ENCODE measurements at places on chromosomes 6 and 20.
A peak's percentile ranks its signal among the peaks of the same experiment; 100 is the strongest.

- DNase-seq = no peak
Observed at GRCh38 chr20:32155017-32155981, 45.8 kb downstream of the TM9SF4 start.

DNA sequence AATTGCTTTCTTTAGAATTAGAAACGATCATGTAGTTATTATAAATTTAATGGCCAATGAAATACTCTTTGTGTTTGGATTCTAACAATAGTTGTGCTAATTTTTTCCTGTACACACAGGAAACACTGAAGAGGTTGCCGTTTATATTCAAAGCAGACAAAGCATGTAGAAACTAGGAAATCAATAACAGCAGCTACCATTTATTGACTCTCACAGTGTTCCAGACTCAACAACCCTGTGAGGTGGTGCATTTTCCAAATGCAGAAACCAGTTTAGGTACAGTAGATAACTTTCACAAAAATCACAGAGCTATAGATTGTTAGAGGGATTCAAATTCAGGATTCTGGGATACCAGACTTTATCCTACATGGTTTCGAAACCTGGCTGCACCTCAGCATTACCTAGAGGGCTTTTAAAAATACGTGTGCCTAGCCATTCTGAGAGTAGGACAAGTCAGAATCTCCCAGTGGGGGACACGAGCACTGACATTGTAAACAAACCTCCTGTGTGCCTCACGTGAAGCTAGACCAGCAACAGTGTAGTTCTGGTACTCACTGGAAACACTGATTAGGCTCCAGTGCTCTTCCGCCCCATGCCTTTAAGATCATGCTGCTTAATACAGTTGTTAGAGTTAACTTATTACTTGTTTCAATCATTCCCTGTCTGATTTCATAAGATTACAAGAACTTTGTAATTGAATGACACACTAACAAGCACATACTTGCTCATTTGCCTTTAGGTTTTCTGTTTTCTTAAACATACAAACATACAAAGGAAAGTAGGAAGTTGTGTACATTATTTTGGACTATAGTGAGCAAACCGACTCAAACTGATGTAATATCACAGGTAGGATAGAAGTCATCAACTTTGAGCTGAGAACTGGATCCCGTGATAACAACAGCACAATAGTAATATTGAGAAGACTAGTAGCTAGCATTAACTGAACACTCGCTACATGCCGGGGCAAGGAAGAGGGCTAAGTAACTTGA, 65.8 kb downstream of the MAP3K4 start:
- DNase-seq = no peak

DNA sequence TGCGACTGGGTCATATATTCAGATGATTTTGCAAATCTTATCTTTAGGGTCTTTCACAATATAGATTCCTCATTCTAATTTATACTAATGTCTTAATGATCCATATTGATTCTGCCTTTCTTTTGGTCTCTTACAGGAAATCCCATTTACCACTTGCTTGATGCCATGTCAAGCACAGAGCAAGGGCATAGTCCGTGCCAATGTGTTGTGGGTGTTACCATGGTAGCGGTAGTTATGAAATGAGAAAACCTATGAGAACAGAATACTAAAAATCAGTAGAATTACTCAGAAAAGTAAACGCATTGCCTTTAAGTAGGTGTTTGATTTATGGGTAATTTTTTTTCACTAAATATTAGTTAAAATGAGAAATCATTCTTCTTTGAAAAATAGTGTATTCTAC, 153.9 kb upstream of the RAB32 start:
- DNase-seq = no peak

GRCh38 chr20:44776980-44777379, 31.3 kb downstream of the KCNK15 start:
- DNase-seq = no peak

- no peak for DNase-seq
Observed at GRCh38 chr6:5942591-5942990, 64.1 kb downstream of the NRN1 start.

- DNase-seq = no peak
Observed at GRCh38 chr20:47675190-47676142, 109.8 kb downstream of the SULF2 start.

DNA sequence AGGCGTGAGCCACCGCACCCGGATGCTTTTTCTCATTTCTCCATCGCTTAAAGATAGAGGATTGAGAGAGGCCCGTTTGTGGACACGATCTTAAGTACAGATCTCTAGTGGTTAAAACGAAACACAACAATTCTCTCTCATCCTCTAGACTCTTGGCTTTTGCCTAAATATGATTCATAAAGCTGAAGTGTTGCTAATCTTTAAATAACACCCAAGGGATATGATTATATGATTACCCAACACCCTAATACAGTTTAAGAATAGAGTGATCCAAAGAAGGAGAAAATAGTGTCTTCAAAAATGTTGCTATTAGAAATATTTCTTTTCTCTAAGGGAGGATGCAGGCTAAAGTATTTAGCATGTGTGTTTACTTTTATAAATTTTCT, 50.4 kb downstream of the MTHFD1L start:
- no peak for DNase-seq

GRCh38 chr6:44151348-44152108, 7.1 kb upstream of the CAPN11 start:
- DNase-seq = peak; percentile 57

DNA sequence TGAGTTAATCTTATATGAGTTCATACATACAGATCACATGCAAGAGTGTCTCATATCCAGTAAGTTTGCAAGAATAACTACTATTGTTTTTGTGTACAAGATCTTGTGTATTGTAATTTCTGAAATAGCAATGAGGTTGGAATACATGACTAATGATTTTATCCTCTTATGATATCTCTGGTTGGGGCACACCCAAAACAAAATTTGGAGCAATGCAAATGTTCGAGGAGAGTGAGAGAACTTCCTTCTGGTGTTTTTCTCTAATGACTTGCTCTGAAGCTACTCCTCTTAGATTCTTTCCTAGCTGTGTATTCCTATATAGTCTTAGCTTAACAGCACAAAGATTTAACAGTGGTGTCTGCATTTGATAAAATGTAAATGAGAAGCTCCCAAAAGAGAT, 252.5 kb downstream of the LAMA2 start:
- no peak for DNase-seq

DNA sequence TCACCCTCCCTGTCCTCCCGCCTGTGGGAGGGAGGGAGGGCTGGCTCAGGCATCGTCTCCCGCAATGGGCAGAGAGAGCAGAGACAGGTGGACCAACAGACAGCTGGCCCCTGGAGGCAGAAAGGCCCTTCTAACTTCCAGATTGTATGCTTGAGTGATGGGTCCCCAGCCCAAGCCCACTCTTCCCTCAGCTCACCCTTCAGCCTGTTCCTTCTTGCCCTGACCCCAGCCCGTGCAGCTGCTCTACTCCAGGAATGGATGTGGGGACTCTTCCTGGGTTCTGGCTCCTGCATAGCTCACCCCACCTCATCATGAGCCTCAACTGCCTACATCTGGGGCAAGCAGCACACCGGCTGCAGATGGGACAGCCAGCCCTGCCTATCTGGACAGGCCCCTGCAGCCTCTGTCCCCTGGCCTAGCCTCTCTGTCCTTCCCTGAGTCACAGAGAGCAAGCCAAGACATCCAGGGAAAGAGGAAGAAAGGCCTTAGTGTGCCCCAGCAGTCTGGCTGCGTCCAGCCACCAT, 11.5 kb upstream of the SLC22A7 start:
- no peak for DNase-seq
